ENCODE measurements at places on chromosomes 7 and 10.

- DNase-seq, result no peak
Measured at GRCh38 chr7:140607441-140607989, 33.1 kb downstream of the DENND2A start.

DNA sequence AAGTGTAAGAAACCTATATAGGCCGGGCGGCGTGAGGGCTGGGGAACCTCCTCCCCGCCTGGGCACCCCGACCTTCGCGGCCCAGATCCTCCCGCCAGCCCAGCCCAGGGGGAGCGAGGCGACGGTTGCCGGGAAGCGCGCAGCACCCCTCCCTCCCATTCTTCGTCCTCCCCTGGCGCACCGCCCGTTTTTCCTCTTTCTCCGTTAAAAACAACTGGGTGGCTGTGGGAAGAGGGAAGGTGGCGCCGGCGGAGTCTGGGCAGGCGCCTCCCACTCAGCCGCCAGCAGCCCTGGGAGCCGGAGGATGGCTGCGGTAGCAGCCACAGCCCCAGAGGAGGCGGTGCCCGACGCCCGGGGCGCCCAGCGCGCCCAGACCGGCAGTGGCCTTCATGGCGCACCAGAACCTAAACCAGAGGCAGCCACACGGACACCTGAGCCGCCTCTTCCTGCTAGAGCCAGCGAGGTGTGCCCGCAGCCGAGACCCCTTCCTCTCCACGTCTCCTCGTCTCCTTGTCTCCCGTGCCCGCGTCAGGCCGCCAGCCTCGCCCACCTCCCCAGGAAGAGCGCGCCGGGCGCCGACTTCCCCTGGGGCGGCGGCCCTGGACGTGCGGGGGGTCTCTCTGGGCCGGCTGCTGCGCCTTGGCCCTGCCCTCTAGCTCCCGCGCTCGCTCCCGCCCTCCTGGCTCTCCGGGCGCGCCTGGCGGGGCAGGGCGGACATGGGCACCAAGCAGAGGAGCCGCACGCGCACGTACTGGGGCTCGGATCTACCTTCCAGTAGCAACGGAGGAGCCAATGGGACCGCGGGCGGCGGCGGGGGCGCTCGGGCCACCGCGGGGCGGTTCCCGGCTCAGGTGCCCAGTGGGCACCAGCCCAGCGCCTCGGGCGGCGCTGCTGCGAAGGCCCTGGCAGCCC lies 32.8 kb upstream of the SFTPD start:
- DNase-seq, result no peak

GRCh38 chr7:38448584-38449234 lies 175.3 kb upstream of the TARP start:
- no peak for DNase-seq

DNA sequence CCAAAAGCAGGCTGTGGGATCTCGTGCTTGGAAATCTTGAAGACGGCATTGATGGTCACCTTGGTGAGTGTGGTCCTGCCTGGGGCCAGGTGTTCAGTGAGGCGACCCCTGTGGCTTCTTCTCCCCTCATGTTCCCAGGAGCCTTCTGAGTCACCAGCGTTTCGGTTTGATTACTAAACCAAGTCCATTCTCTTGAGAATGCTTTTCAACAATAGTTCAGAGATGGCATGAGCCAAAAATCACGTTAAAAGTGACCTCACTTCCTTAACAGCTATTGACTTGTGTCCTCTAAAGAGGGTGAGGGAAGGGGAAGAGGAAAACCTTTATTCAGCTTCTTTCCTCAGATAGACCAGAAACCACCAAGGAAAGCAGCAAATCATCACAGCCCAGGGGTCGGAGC lies 315.2 kb downstream of the GATA3 start:
- DNase-seq, result no peak

DNA sequence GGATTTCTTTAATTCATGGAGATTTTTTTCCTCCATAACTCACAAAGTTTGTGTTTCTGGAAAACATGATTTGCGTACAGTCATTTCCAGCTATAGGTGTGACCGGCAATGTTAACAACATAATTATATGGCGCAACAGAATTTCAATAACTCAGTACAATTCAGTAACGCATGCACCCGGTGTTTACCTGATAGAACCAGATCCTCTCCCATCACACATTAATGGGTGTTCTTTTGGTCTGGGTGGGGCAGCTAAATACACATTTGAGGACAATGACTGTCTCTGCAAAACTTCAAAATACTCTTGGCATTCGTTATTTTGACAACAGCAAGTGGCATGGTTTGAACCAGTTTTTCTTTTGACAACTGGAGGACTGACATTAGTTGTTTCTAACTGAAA lies 102.3 kb downstream of the KLF6 start:
- DNase-seq, result no peak

GRCh38 chr10:35133586-35133985 lies 6.9 kb downstream of the CREM start:
- no peak for DNase-seq

GRCh38 chr10:53071505-53072125 lies 299.0 kb upstream of the MBL2 start:
- no peak for DNase-seq

DNA sequence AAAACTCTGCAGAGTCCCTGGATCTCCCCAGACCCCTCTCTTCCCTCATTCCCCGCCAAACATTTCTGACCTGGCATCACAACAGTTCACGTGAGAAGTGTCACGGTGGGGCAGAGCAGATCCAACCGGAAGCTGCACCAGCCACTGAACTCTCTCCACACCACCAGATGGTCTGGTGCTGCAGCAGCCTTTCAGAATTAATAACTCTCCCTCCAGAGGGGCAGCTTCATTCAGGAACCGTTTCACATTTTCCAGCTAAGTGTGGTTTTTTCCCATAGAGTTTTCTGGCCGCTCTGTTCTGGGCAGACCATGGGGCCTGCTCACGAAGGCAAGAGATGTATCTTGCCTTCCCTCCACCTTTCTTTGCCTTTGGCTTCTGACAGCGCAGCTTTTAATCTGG lies 486.7 kb upstream of the GALNT17 start:
- no peak for DNase-seq

DNA sequence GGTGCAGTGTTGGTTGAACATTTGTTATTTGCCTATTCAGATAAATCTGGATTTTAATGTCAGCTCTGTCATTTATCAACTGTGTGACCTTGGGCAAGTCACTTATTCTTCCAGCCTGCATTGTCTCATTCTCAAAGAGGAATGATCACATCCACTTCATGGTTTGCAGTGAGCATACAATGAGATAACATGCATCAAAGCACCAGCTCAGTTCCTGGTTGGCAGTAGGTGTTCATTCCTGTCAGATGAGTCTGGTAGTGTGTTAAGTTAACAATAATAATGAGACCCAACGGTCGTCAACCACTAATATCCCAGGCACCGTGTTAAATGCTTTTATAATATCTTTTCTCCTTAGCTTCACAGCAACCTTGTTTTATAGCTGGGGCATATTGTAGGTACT lies 137.3 kb downstream of the SORCS3 start:
- no peak for DNase-seq

- DNase-seq, result peak; percentile 78
Measured at GRCh38 chr10:27948186-27948585, 50.7 kb downstream of the ODAD2 start.

DNA sequence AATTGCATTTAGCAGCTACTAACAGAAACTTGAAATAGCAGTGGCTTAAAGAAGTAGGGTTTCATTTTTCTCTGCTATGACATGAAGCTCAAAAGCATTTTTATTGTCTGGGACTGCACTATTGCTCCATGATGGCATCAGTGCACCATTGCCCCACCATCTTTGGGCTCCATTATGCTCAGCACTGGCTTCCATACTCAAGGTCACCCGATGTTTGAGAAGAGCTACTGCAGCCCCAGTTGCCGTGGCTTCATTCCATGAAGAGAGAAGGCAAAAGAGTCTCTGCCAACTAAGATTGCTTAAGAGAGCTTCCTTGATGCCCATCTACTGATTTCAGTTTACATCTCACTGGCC lies 192.2 kb upstream of the LRGUK start:
- no peak for DNase-seq

DNA sequence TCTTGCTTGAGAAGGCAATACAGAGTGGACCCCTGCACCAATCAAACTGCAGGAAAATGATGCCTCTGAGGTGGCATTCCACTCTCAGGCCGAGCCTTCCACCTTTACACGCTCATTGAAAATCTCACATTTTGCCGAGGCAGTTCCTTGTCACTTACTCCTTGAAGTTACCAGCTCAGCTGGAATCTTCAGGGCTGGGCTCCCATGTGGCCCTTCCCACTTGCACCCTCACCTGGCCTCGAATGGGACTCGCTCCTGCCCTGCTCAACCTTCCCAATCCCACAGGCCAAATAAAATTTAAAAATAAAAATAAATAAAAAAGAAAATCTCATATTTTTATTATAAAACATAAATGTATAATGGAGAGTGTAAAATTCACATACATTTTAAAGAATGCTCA lies 790.7 kb upstream of the COBL start:
- no peak for DNase-seq

DNA sequence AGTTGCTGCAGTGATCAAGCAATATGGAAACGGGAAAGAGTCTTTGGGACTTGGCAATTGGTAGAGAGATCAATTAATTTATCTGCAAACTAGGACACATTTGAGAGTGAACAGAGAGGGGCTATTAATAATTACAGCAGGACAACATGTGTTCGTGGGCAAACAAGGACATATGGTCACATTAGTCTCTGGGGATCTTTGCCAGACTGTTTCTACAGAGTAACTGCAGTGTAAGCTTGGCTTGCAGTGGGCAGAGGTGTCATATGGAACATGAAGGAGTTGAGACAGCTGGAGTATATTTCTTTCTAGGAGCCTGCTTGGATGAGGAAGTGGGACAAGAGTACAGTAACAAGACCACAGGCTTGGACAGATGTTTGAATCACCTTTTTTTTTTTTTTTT lies 232.1 kb upstream of the LYZL1 start:
- DNase-seq, result no peak

All from fibroblast of skin of left quadriceps (primary cell).